Activated CD4-positive, alpha-beta T cell treated with anti-CD3 and anti-CD28 coated beads, Interleukin-2, amount 10 ng/mL, durations not matched to agents 24 days and 14 days (primary cell): ENCODE measurements at places on chromosomes 7 and 10. TPM values are rescaled to one million over a fixed set of nuclear protein-coding genes. Genes with fewer than 3 reads are reported as not detected.

The MSMB gene
- not detected in 2 replicates for total RNA-seq

The NANOS1 gene
- 0.44 and 0.59 TPM in 2 replicates for total RNA-seq

The VSTM4 gene
- total RNA-seq: 0.50 and 0.63 TPM in 2 replicates

The PPP1R17 gene
- not detected in 2 replicates for total RNA-seq

The VENTX gene
- total RNA-seq: not detected in 2 replicates

The EPHB4 gene
- 2.7 and 3.0 TPM in 2 replicates for total RNA-seq

The TWIST1 gene
- total RNA-seq: 7.5 and 8.1 TPM in 2 replicates

The GCK gene
- total RNA-seq: 1.7 and 2.0 TPM in 2 replicates

The PDK4 gene
- not detected in 2 replicates for total RNA-seq

The SPDYE11 gene
- total RNA-seq: not detected in 2 replicates

The FAM241B gene
- 9.4 and 11.8 TPM in 2 replicates for total RNA-seq

The KCNIP2 gene
- total RNA-seq: 2.3 and 3.5 TPM in 2 replicates

The TMEM176B gene
- not detected in 2 replicates for total RNA-seq

The TRIM4 gene
- 22.3 and 24.0 TPM in 2 replicates for total RNA-seq
